ENCODE measurements at places on chromosomes 11 and 22.

DNA sequence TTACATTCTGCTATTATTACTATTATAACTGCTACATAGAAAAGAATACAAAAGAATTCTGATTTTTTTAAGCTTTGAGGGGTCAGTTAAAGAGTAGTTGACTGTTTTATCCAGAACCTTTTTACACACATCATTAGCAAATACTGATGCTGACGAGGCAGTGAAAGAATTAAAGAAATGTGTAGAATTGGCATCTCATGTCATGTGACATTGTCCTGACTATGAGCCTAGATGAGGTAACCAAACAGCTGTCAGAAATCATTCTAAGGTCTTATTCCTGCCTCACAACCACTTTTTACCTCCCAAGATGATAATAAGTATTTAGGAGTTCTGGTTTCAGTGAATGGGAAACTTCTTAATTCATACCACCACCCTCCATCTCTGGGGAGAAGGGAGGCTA, 121.0 kb downstream of the SLC1A2 start:
- no peak for DNase-seq

DNA sequence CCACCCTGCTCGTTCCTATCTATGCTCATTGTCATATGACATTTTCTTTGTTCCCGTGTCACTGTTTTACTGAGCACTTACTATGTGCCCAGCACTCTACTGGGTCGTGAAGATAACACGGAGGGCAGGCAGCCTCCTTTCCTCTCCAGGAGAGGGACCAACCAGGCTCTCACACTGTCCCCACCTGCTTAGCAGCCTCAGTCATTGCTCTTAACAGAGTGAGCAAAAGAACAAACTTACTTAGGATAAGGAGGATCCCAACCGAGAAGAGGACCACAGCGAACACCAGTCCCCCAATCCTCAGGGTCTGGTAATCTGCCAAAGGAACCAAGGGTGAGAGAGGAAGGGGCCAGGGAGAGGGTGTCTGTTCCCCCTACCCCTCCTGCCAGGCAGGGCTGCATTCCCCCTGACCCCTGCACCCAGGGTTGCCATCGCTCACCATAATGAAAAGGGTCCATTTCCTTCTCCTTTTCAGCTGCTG, 17.0 kb upstream of the FXYD2 start:
- no peak for DNase-seq

DNA sequence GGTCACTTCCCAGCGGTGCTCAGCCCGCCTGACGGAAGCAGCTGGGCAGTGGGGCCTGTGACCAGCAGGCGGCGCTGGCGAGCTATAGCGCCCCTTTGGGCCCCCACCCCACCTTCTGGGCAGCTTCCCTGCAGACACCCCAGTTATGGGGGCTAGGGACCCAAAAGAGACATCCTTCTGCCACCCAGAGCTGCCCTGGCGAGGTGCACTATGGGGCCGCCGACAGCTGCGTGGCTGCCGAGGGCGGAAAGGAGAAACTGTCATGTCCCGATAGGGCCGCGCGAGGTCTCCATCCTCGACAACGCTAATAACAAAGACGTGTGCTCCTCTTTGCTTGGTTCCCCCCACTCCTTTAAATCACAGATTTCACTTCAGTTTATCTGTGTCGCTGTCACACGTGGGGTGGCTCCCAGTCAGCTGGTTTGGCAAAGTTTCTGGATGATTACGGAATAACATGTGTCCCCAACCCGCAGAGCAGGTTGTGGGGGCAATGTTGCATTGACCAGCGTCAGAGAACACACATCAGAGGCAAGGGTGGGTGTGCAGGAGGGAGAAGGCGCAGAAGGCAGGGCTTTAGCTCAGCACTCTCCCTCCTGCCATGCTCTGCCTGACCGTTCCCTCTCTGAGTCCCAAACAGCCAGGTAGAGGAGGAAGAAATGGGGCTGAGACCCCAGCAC, 673 bp upstream of the MYO7A start:
- DNase-seq = peak; percentile 44

DNA sequence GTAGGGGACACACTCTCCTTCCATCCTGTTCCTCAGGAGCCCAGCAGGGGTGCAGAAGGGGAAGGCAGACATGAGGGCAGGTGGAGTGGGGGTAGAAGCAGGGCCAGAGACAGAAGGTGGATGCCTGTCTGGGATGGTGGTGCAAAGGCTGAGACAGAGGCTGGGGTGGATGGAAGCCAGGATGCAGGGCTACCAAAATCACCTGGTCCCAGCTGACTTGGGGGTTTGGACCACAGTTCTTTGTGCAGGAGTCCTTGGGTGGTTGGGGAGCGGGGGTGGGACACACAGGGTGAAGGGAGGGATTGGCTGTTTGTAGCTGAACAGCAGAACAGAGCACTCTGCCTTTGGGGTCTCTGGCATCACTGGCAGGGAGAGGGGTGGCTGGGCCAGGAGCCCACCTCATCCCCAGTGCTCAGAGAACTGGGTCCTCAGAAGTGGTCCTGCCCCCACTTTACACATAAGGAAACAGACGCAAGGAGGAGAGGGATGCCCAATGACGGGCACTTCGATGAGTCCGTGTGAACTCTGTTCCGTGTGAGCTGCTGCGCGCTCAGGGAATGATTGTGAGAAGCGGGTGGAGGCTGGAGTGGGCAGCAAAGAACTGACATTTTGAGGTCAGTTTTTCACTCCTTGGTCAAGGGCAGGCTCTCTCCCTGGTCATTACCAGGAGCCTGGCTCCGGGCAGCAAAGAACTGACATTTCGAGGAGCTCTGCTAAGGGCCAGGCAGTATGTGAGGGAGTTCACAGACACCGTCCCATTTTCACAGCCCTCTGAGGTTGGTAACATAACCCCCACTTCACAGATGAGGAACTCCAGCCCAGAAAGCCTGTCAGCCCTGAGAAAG, 1.9 kb downstream of the TAGLN start:
- DNase-seq = no peak

DNA sequence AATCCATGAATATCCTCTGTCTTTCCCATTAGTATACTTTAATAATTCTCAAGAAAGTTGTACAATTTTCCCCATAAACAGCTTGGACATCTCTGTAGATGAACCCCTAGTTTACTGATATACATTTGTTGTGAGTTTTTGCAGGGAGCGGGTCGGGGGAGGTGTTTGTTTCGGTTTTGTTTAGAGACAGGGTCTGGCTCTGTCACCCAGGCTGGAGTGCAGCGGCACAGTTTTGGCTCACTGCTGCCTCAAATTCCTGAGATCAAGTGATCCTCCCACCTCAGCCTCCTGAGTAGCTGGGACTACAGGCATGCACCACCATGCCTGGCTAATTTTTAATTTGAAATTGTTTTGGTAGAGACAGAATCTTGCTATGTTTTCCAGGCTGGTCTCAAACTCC, 57.6 kb downstream of the IGLL5 start:
- DNase-seq = no peak

GRCh38 chr11:47123094-47123493, 53.6 kb downstream of the ARFGAP2 start:
- DNase-seq = no peak

DNA sequence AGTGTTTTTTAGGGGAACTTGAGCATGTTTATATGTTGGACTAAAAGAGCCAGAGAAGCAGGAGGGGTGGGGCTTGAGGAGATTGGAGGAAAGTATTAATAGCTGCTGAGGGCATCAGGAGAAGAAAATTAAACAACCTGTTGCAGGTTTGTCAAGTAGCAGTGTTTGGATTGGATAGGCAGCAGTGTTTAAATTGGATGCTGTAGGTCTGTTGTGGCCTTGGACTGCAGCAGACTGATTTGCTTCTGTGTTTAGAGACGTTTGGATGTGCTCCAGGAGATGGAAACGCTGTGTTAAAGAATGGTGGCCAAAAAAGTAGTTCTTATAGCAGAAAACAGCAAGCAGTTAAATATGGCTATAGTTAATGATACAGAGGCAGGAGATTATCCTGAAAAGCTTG, 5.7 kb downstream of the EIF3L start:
- DNase-seq = no peak

DNA sequence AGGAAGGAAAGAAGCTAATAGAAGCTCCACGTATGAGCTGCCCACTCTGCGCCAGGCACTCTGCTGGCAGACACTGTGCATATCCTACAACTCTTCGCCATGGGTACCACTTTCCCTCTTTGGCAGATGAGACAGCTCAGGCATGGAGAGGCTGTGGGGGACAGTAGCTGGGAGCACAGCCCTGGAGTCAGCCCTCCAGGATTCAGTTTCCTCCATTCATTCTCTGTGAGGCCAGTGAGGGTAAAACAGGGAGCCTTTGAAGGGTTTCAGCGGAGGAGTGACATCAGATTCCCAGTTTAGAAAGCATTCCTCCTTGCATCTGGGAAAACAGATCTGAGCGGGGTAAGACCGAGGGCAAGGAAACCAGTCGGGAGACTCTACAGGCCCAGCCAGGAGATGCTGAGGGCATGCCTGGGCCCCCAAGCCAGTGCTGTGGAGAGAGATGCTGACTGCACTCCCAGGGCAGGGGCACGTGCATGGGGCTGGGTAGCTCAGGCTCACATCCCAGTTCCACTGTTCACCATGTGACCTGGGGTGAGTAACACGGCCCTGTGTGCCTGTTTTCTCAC, 58.3 kb upstream of the EMID1 start:
- DNase-seq = no peak

DNA sequence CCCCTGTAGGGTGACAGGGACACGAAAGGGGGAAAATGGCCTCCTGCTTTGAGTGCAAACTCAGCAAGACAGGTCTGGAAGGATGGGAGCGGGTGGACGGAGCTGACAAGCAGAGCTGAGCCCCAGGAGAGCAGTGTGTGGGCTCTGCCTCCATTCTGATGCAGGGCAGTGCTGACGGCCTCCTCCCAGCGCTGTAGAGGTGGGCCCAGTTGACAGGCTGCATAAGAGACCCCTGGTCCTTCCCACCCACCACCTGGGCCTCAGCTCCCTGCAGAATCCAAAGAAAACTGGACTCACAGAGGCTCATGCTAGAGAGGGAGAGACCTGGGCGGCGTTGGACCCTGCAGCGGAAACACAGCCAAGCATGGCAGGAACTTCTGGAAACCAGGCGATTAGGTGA, 1113.4 kb downstream of the BRD1 start:
- no peak for DNase-seq

DNA sequence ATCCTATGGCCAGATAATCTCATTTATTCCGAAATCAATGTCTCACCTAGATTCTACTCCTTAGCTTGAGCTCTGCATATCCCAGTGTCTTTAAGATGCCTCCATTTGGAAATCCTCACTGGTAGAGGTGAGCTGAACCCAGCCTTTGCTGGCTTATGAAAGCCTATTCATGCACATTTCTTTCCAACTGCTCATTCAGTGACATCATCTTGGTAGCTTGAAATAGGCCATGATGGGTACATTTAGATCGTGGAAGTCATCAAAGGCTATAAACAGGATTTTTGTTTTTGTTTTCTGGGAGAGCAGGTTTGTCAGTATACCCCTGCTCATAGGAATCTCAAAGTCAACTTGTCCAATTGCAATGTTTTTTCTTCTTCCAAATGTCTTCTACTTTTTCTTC, 6.0 kb downstream of the NXPE1 start:
- no peak for DNase-seq

- DNase-seq = no peak
Measured at GRCh38 chr11:103525069-103525468, 415.8 kb downstream of the DYNC2H1 start.

GRCh38 chr22:35649636-35650250, 1.5 kb downstream of the APOL6 start:
- DNase-seq = no peak

- DNase-seq = no peak
Measured at GRCh38 chr11:83449338-83449913, 163.3 kb upstream of the CCDC90B start.

DNA sequence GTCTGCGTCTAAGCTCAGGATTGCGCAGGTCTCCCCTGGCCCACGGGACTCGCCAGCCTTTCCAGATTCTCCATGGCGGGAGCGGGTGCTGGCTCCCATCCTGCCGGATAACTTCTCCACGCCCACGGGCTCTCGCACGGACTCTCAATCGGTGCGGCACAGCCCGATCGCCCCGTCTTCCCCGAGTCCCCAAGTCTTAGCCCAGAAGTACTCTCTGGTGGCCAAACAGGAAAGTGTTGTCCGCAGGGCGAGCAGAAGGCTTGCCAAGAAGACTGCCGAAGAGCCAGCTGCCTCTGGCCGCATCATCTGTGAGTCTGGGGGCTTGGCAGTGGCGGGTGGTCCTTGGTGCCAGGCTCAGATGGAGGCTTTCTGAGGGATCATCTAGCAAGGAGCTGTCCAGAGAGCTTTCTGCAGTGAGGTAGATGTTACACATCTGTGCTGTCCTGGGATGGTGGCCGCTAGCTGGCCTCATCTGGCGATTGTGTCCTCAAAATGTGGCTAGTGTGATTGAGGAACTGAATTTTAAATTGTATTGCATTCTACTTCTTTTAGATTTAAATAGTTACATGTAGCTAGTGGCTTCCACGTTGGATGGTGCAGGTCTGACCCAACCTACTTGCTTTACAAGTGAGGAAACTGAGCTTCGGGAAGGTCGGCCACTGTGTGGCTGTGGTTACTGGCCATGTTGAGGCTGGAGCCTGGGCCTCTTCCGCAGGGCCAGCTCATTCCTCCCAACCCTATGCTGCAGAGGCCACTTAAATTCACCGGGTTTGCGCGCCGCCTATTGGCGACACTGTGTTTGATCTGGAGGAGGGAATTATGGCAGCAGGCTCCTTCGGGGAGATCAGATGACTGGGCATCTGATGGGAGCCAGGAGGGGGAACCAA, 6.7 kb downstream of the INCENP start:
- no peak for DNase-seq

DNA sequence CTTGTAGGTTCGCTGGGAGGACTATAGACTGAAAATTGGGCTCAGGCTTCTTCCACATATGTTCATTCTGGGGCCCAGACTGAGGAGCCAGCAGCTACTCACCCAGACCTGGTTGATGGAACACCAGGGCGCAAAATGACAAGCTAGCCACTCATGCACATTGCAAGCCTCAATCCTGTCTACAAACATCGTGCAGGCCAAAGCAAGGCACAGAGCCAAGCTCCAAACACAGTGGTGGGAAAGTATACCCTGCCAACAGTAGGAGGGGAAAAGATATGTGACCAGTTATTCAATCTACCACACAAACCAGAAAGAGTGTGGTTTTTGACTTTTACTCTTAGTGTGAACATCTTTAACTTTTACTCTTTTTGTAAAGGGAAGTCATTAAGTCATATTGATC, 660.5 kb downstream of the NTM start:
- DNase-seq = no peak

DNA sequence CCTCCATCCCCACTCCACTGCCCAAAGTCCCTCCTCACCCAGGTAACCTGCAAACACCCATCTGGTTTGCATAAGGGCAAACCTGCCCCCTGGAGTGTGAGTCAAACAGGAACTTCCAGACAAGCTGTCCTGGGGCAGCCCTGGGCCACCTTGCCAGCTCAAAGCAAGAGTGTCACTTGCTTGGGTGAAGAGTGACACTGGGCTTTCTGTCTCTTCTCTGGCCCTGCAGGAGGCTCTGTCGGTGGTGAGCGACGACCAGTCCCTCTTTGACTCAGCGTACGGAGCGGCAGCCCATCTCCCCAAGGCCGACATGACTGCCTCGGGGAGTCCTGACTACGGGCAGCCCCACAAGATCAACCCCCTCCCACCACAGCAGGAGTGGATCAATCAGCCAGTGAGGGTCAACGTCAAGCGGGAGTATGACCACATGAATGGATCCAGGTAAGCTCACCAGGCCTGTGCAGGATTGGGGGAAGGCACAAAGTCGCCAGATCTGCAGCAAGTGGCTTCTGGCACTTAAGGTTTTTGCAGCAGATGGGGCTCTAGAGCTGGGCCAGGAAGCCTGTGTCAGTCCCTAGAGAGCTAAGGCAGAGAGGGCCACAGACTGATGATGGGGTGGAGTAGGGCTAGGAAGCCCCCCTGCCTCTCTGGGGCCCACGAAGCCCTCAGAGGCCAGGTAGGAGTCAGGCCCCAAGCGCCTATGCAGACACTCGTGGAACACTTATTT, 64.2 kb downstream of the FLI1 start:
- no peak for DNase-seq

All from activated CD4-positive, alpha-beta T cell treated with anti-CD3 and anti-CD28 coated beads, Interleukin-2, amount 10 ng/mL, durations not matched to agents 7 days and 5 days (primary cell).